Right renal pelvis (tissue), 4 donors: ENCODE measurements at places on chromosomes 1 and 21.

DNA sequence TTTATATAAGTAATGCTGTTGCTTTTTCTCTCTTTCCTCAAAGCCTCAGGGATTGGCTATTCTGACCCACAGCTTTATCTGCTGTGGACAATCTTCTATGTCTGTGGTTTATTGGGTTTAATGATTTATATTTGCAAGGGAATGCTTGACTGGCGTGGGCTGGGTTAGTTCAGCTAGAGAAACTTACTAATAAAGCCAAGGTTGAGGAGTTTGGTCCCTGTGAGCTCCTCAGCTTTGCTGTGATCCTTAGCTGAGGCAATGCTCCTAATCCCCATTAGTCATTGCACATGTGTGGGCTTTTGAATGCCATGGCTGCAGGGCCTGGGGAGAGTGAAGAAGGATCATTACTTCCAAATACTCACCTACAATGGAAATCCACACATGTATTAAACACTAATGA, 179.3 kb downstream of the ZNF326 start:
- no peak for DNase-seq

- DNase-seq: no peak
These were observed 366.3 kb downstream of the HHAT start for GRCh38 chr1:210695026-210695425.

- DNase-seq: no peak
These were observed 20.6 kb downstream of the RC3H1 start for GRCh38 chr1:174001573-174001972.

GRCh38 chr1:63635681-63636080, 42.5 kb downstream of the PGM1 start:
- no peak for DNase-seq

- no peak for DNase-seq
These were observed 65.7 kb downstream of the PSMG1 start for GRCh38 chr21:39117440-39117970.

GRCh38 chr1:19307794-19308508, 4.0 kb downstream of the AKR7A2 start:
- DNase-seq: no peak

DNA sequence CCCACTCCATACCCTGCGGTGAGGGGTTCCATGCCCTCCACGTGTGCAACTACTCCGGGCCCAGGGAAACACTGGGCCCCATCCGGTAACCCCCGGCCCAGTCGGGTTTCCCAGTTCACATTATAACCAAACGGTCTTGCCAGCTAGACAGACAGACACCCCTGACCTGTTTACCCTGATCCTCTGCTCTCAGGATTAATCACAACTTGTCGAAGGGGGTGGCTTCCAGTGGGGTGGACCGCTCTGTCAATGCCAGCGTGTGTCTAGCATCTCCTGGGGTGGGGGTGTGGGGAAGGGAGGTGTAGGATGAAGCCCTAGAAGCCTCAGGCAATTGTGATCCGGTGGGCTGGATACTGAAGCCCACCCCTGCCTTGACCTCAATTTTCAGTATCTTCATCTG, 4.6 kb upstream of the OLIG2 start:
- DNase-seq: no peak

DNA sequence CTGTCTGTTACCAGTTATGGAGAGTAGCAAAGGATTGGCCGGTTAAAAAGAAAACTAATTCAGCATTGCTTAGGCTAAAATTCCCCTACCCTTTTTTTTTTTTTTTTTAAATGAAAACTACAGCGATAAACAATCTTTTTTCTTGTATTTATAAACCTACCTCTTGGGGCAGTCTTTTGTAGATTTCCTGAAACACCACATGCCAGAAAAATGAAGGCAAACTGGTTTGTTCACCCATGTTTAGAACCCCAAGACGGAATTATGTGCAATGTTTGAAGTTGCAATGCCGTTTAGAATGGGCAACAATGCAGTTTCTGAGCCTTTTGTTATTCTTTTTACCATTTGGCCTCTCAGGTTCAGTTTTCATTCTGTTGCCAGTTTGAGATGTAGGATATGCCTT, 59.1 kb downstream of the PRDM2 start:
- peak; percentile 44 for DNase-seq

- DNase-seq: no peak
These were observed 2.6 kb upstream of the CD244 start for GRCh38 chr1:160865337-160865736.

DNA sequence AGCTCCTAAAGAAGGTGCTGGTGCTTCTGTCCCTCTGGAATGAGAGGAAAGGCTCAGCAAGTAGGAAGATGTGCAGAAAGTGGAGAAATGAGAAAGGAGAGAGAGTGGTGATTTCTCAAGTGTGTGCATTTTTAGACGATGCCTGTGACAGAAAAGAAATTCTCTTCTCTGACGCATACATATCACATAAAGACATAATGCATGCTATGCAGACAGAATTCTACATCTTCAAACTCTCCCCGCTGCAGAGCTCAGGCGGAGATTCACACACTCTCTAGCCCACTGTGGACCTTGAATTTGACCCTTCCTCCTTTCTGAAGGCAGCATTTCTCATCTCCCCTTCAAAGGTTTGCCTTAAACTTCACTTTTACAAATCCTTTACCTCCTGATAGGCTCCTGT, 52.0 kb upstream of the CAMK1G start:
- DNase-seq: no peak

DNA sequence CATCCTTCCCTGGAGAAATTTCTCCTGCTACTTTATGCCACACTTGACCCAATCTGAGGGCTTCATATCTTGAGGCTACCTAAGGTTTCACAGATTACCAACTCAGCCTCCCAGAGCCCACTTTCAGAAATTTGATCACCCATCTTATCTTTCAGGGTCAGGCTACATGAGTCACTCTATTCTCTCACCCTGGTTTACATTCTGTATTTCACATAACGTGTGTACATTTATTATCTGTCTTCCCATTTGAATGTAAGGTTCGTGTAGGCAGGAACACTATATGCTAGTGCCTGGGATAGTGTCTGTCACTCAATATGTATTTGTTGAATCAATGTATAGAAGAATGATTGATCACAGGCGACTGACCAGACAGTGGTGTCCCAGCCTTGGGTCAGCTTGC, 124.8 kb downstream of the UBE2U start:
- no peak for DNase-seq

GRCh38 chr1:181503171-181503810, 20.0 kb downstream of the CACNA1E start:
- DNase-seq: no peak

GRCh38 chr1:103958699-103959098, 209.0 kb downstream of the AMY1C start:
- DNase-seq: no peak

- DNase-seq: no peak
These were observed 34.3 kb upstream of the PPP1R15B start for GRCh38 chr1:204445860-204446412.
